Activated CD8-positive, alpha-beta memory T cell treated with anti-CD3 and anti-CD28 coated beads for 48 hours (primary cell): ENCODE measurements at places on chromosomes 5 and 9.
A peak's percentile ranks its signal among the peaks of the same experiment; 100 is the strongest.

- DNase-seq = no peak
These were observed 3.9 kb downstream of the GPRIN1 start for GRCh38 chr5:176606032-176606431.

GRCh38 chr9:87099407-87099806 is 152.1 kb upstream of the GAS1 start:
- no peak for DNase-seq

- no peak for DNase-seq
These were observed 23.9 kb upstream of the DMRT3 start for GRCh38 chr9:952546-952945.

- no peak for DNase-seq
These were observed 3.8 kb upstream of the CCDC192 start for GRCh38 chr5:127699416-127699815.

GRCh38 chr9:87309236-87309635 is 188.4 kb upstream of the DAPK1 start:
- DNase-seq = no peak

DNA sequence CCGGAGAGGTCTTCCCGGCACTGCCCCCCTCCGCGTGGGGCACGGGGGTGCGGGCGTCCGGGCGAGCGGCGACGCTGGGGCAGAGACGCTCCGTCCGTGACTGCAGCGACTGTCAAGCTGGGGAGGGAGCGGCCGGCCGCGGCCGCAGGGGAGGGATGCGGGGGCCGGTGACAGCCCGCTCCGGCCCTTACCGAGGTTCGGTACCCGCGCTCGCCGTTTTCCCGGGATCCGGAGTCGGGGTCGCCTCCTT is 400 bp downstream of the KDM4C start:
- DNase-seq = no peak

- DNase-seq = no peak
These were observed 252.5 kb downstream of the TRPM3 start for GRCh38 chr9:70868661-70869652.

GRCh38 chr5:16757989-16758501 is 141.2 kb upstream of the RETREG1 start:
- DNase-seq = no peak

DNA sequence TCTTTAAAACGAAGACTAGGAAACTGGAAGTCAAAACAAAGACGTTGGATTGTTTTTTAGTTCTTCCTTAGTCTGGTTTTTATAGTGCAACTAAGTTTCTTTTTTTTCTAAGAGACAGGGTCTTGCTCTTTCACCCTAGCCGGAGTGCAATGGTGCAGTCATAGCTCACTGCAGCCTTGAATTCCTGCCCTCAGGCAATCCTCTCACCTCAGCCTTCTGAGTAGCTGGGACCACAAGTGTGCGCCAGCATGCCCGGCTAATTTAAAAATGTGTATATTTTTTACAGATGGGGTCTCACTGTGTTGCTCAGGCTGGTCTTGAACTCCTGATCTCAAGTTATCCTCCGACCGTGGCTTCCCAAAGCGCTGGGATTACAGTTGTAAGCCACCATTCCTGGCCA is 27.6 kb downstream of the ZFYVE16 start:
- DNase-seq = no peak

- peak; percentile 62 for DNase-seq
These were observed at the start of gene KIAA1958 for GRCh38 chr9:112486221-112487007. Gene KIAA1958 (plus strand): TSS chr9:112486827. CDS start chr9:112574081, 87,254 bp downstream.

DNA sequence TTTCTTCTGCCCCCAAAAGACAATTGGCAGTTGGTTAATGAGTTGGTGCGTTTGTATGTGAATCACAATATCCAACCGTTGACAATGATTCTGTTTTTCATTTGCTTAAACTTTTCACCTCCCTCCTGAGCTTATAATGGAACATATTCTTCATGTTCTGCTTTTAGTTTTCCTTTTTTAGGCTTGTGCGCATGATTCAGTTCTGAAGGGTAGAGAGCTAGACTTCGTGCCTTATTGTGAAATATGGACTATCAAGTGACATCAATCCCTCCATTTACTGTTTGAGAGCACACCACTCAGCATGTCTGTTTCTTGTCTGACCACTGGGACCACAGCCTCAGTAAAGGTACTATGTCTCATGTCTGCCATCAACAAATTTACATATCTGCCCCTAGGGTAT is 30.5 kb upstream of the LPAR1 start:
- no peak for DNase-seq

GRCh38 chr9:18826248-18826647 is 206.8 kb downstream of the SAXO1 start:
- DNase-seq = no peak

DNA sequence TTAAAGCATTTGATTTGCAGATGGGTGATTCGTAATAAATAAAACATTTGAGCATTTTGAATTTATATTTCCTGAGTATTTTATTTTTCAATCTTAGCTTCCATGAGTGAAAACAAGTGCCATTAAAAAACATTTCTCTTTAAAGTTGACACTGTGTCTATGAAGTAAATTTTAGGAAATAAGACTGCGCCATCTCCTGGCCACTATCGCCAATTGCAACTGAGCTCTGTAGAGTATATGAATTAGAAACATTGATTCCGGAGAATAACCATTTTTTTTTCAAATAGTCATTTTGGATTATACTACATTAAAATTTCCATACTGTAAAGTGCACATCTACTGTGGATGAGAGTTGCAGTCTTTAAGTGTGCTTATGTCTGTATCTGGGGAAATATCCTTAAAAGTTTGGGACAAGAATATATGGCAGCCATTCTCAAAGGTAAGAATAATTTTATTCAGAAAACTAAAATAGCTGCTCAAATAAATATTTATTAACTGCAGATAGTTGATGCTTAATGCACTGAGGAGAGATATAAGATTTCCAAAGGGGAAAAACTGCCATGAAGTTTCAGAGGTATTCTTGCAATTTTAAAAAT is 5.9 kb downstream of the DMRTA1 start:
- no peak for DNase-seq

DNA sequence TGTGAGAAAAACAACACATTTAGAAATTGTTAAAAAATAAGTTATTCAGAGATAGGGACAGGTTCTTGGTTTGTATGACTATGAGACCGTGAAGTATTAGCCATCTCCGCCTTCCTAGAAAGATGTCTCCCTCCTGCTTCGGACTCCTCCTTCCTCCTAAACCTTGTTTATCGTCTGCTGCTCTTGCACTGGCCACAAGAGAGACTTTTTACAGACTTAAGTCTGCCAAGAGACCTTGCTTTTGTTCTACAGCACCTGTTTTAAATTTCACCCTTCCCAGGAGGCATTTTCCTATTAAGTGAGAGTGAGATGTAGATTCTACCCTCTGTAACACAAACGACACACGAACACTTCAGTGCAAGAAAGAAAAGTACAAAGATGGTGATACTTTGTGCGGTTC is 274.6 kb downstream of the ARHGEF28 start:
- DNase-seq = no peak

DNA sequence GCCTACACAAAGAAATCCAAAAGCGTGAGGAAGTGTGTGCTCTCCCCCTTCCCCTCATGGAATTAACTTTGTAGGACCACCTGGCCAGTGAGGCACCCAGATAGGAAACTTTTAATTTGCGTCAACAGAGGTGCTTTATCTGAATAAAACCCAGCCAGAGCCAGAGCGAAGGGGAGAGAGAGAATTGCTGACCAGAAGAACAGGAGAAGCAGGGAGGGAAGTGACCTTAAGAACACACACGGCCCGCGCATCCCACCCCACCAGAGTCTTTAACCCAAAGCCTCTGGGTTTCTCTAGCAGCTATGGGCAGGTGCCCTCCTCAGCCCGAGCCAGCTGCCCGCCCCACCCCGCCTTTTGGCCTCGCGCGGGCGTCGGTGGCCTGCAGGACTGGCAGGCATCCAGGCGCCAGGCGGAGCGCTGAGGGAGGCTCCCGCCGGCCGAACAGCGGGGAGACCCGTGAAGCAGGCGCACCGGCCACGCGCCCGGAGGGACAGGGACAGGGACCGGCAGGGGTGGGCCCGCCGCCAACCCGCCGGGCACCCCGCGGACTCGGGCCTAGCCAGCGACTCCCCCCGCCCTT is 580 bp downstream of the ERAP1 start:
- no peak for DNase-seq

DNA sequence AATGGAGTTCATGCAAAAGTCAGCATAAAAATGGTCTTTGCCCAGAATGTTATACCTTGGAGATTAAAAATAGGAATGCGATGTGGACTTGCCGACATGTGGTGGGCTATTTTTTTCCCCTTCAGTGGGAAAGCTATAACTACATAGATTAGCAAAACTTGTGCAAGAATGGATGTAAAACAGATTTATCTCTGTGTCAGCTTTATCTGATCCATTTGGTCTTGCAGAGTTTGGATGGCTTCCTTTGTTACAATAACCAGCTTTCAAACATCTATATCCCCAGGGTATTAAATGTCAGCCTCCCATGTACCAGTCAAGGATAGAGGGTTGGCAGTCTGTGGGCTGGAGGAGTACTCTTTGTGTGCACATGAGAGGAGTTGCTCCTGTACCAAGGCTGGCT is 284.9 kb downstream of the TMEM38B start:
- no peak for DNase-seq

- DNase-seq = no peak
These were observed 99.8 kb downstream of the ZNF462 start for GRCh38 chr9:106962615-106963363.

DNA sequence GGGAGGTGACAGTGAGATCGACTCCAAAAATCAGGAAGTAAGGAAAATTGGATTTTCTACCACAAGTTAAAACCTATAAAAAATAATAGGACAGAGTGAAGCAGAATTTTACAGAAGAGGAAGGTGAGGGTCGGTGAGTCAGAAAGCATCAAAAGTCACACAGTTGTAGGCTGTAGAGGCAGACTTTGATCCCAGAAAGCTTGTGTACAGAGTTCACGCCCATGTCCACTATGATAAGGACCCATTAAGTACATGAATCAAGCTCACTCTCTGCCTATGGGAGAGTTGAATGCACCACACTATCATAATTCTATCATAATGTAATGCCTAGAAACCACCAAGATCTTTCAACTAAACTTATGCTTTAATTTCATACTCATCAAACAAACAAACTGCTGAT is 291.2 kb downstream of the PRELID2 start:
- no peak for DNase-seq

DNA sequence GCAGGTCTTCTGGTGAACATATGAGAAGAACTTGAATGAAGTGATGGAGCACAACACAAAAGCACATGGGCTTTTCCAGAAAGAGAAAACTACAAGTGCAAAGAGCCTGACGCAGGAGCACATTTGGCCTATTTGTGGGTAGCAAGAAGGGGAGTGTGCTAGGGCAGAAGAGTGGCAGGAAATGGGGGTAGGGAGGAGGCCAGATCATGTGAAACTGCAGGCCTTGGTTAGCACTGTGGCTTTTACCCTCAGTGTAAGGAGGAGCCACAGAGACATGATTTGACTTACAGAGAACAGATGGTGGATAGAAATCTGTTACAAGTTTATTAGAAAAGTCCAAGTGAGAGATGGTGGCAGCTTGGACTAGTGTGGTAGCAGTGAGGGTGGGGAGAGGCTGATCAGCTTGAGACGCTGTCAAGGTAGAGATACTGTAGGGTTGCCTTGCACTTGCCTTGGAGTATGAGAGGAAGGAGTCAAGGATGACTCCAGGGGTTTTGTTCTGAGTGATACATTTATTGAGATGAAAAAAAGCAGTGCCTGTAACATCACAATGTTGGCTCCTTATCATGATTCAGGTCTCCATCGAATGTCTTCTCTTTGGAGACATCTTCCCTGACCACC is 126.7 kb downstream of the PPP2R2B start:
- DNase-seq = peak; percentile 23

DNA sequence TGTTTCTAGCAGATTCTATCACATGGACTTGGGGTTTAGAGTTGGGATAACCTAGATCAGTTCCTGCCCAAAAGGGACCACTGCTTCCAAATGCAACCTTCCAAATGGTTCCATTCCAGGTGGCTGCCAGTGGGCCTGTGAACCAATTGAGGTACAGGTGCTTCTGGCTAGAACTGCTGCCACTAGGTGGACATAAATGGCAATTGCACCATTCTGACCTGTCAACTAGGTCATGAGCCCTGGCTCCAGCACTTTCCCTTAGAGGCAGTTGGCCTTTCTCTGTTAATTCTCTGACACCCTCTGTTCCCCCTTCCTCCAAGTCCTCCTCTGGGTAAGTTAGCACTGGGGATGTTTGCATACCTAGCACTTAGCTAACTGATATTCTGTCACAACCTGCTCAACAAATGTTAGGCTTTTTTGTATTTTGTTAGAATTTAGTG is 16.6 kb upstream of the HEMGN start:
- DNase-seq = peak; percentile 1

- DNase-seq = no peak
These were observed 303.7 kb downstream of the CCDC171 start for GRCh38 chr9:15856591-15856990.

GRCh38 chr9:85610074-85610860 is 131.5 kb downstream of the AGTPBP1 start:
- DNase-seq = no peak

GRCh38 chr9:18268381-18268780 is 205.6 kb upstream of the ADAMTSL1 start:
- no peak for DNase-seq

DNA sequence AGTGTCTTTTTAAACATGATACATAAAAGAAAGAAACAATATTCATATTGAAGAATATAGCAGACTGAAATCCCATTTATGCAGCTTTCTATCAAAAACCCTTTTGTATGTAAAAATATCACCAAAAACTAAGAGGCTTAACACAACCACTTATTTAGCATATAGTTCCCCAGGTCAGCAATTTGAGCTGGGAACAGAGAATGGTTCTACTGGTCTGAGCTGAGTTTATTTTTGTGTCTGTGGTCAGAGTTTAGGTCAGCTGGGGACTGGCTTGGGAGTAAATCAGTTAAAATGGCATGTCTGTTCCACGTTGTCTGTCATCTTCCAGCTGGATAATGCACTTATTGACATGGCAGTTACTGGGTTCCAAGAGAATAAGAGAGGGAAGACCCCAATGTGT is 165.0 kb downstream of the TMEM232 start:
- DNase-seq = no peak
